ENCODE measurements at places on chromosomes 12 and 14.

DNA sequence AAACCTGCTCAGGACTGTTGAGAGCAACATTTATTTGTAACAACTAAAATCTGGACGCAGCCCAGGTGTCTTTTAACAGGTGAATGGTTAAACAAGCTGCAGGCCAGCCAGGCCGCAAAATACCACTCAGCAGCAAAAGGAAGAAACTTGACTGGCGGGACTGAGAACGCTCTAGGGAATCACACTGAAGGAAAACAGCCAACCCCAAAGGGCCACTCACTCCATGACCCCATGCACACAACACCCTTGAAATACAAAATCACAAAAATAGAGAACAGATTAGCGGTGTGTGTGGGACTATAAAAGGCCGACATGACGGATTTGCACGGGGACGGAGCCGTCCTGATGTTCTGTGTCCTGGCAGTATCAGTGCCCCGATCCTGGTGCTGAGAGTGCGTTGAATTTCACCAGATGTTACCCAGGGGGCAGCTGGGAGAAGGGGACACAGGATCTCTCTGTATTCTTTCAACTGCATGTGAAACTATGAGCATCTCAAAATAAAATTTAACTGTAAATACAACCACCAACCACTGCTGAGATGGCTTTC, 23.0 kb downstream of the VPS37B start:
- no peak for DNase-seq

- DNase-seq, result no peak
Measured at GRCh38 chr12:57342207-57342691, 88.6 kb downstream of the R3HDM2 start.

DNA sequence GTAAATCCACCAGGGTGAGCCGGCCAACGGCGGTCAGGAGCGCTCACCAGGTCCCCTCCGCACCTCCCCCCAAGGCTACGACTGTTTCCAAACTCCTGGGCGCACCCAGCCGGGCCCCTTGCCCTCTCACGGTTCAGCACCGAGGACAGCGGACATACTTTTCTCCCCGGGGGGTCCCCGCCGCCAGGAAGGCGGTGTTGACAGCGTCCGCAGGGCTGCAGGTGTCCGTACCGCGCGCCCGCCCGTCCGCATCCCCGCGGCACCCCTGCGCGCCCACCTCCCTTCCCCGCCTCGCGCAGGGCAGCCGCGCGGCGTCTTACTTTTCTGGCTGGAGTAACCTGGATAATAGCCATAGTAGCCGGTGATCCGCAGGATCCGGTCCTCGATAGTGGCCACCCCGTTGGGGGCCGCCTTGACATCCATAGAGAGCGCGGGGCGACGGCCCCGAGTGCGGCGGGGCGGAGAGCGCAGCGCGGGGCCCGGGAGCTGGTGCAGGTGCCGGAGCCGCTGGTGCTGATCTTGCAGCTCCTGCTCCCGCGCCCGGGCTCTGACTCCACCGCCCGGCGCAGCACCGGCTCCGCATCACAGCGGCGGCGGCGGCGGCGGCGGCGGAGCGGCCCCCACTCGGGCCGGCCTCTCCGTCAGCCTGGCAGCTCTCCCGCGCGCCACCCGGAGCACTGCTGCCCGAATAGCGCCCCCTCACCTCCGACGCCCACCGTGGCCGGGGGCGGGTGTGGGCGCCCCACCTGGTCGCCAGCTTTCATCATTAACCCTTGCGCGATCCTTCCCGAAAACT, at the start of gene SLC35F4:
Gene SLC35F4 (minus strand): TSS at position 690 of the 796 bp plus-strand sequence.
- DNase-seq, result no peak

- no peak for DNase-seq
Measured at GRCh38 chr14:101899263-101899662, 65.1 kb upstream of the DYNC1H1 start.

- DNase-seq, result no peak
Measured at GRCh38 chr12:63005382-63005781, 70.4 kb upstream of the PPM1H start.

DNA sequence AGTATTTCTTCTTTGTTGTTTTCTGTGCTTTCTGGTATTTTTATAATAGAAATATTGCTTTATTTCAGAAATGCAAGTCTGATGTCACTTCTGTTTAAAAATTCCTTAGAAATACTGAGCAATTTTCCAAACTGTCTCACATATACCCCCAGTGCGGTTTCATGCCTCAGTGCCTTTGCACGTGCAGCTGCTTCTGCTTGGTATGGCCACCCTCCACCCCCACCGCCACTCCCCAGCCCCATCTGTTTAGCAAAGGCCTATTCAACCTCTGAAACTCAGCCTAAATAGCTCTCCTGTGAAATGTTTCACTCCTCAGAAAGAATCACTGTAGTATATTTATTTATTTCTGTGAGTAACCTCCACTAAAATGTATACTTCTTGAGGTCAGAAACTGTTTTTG, 52.3 kb downstream of the PPM1H start:
- no peak for DNase-seq
